Naive B cell (primary cell): ENCODE measurements at places on chromosomes 2 and 18.

- DNase-seq = no peak
Measured at GRCh38 chr2:20829861-20830260, 7.0 kb upstream of the LDAH start.

DNA sequence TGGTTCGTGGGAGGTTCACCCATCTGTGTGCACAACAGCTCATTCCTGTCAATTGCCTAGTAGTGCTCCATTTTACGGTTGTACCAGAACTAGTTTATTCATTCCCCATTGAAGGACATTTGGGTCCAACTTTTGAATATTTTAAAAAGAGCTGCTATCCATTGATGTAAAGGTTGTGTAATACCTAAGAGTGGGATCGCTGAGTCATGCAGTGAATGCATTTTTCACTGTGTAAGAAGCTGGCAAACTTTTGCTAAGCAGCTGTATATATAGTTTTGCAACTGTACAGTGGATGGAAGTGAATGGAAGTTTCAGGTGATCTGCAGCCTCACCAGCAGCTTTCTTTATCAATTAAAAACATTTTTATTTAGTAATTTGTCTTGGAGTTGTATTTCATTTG, 104.5 kb downstream of the DCDC2C start:
- DNase-seq = no peak

DNA sequence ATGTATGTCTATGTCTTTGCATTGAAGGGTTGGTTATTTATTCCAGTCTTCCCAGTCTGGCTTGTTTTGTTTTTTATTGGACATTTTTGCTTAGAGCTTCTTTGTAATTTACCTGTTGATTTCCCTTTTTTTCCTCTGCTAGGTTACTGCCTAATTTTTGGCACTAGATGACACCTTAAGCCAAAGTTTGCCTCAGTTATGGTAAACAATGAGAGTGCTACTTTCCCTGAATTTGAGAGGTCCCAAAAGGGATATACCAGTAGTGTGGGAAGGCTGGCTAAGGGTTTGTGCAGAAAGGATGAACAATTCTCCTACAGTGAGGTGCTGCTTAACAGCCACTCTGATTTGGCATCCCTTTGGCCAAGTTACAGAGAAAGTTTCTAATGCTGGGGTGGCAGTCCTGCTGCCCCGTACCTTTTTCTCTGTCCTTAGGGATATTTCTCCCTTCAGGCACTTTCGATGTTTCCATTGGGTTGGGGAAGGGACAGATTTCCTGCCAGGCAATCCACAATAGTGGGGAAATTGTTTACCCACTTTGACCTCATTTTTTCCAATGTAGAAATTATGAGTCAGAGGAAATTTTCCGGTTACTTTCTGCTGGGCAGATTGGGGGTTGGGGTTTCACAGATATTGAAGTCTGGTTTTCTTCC, 354.9 kb downstream of the PTPRM start:
- DNase-seq = no peak

- DNase-seq = no peak
Measured at GRCh38 chr2:46232860-46233259, 64.3 kb upstream of the EPAS1 start.

DNA sequence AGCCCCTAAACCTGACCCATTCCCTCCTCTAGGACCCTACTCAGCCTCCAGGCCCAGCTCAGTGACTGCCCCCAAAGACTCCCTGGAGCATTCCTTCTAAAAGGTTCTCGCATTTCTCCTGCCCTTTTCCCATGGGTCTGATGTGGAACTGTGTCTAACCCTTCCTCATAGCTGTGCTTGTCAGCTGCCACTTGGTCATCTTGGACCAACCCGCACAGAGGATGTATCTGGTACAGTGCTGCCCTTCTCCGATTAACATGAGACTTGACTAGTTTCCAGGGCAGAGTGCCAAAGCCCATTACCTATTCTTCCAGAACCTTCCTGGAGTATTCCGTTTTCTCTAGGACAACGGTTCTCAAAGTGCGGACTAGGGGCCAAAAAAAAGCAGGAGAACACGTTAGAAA, 518 bp upstream of the NFU1 start:
- no peak for DNase-seq

- DNase-seq = no peak
Measured at GRCh38 chr2:881204-881918, 69.3 kb upstream of the SNTG2 start.

- no peak for DNase-seq
Measured at GRCh38 chr2:72024451-72025175, 123.0 kb downstream of the CYP26B1 start.

GRCh38 chr2:73640511-73640911, 1.7 kb downstream of the NAT8 start:
- DNase-seq = no peak

- no peak for DNase-seq
Measured at GRCh38 chr2:1024981-1025380, 74.3 kb downstream of the SNTG2 start.

DNA sequence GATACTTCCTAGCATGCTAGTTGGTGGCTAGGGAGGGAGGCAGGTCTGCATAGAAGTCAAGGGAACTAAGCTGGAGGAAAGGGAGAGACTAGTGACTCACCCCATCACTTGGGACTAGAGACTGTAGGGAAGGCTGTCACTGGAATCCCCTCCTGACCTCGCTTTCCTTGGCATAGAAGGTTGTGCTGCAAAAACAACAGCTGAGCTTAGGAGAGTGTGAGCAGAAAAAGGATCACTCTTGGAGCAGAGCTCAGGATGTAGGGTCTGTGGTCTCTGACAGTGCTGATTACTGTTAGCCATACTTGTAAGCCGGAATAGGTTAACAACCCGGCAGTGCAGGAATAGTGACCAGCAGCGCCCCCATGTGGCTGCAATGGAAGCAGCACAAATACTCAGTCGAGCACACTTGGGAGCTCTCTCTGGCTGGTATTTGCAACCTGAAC, 66.9 kb upstream of the SMAD2 start:
- no peak for DNase-seq

DNA sequence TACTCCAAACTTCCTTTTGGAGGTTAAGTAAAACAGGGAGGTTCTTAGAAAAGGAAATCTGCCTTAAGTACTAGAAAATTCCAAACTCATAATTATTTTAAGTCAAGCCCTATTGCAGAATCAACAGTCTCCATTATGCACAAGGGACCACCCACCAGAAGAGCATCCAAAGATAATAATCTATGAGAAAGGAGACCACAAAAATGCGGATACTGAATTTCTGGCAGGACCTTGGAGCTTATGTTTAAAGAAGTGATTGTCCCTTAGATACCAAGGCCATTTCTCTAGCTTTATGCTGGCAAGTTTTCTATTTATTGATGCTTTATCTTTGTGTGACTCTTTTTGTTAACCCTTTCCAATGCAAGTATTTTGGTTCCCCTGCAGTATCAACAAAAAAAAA, 404.0 kb upstream of the MMADHC start:
- DNase-seq = no peak

DNA sequence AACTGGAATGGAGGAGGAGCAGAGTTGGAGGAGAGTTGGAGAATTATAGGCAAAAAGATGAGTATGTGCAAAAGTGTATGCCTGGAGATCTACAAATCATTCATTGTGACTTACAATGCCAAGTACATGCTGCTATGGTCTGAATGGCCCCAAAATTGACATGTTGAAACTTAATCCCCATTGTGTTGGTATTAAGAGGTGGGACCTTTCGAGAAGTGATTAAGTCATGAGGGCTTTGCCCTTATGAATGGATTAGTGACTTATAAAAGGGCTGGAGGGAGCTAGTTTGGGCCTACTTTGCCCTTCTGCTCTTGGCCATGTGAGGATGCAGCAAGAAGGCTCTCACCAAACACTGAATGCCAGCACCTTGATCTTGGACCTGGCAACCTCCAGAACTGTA, 6.3 kb upstream of the RBMS1 start:
- DNase-seq = no peak

GRCh38 chr18:24585996-24586566, 125.6 kb downstream of the HRH4 start:
- DNase-seq = no peak

DNA sequence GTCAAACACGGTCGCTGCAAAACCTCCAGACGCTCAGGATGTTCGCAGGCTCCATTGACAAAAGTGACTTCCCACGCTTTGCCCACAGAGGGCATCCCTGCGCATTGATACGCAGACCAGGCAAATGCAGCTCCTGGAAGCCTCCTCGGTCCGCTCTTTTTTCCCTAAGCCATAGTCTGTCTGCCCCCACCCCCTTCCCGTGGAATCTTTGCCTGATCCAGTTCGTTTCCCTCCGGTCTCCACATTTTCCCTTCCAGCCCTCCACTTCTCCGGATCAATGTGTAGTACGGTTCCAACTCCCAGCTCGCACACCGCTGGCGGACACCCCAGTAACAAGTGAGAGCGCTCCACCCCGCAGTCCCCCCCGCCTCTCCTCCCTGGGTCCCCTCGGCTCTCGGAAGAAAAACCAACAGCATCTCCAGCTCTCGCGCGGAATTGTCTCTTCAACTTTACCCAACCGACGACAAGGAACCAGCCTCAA, at the start of gene DCC:
DCC (plus strand) TSS at position 307 of the 481 bp plus-strand sequence. CDS start 591 bp downstream, outside the sequence.
- no peak for DNase-seq

GRCh38 chr2:235088496-235088921, 136.7 kb downstream of the SH3BP4 start:
- no peak for DNase-seq

DNA sequence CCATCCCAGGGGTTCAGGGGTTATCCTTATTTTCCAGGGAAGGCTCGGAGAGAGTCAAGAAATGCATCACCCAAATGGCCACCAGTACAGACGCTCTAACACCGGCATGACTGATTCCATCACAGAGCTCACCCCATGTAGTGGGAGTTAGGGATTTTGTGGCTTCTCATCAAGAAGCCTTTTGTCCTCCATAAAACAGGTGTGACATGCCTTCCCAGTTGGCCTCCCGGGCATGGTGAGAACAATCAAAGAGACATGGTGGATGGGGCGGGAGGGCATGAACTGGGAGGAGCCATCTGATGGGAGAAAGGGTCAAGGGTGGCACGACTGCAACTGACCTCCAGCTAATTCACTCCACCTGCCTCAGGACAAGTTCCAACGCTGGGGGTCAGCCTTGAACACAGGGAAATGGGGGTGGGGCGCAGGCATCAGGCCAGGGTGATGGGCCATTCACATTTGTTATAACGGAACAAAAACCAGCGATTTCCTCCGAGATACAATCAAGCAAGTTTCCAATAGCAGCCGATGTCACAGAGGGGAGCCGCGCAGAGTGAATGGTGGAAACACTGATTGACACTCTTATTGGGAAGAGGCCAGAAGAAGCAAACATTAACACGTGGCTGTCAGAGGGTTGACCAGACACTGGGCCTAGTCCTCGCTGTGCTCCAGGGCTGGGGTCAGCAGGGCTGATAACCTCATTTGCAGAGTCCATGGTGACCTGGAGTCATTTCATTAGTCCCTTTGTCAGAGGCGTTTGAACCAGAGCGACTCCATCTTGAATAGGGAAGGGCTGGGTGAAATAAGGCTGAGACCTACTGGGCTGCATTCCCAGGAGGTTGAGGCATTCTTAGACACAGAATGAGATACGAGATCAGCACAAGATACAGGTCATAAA, 80.5 kb upstream of the HPCAL1 start:
- DNase-seq = no peak

- DNase-seq = no peak
Measured at GRCh38 chr18:42047721-42048120, 92.7 kb downstream of the PIK3C3 start.

GRCh38 chr2:58939388-58939787, 698.3 kb upstream of the FANCL start:
- no peak for DNase-seq

DNA sequence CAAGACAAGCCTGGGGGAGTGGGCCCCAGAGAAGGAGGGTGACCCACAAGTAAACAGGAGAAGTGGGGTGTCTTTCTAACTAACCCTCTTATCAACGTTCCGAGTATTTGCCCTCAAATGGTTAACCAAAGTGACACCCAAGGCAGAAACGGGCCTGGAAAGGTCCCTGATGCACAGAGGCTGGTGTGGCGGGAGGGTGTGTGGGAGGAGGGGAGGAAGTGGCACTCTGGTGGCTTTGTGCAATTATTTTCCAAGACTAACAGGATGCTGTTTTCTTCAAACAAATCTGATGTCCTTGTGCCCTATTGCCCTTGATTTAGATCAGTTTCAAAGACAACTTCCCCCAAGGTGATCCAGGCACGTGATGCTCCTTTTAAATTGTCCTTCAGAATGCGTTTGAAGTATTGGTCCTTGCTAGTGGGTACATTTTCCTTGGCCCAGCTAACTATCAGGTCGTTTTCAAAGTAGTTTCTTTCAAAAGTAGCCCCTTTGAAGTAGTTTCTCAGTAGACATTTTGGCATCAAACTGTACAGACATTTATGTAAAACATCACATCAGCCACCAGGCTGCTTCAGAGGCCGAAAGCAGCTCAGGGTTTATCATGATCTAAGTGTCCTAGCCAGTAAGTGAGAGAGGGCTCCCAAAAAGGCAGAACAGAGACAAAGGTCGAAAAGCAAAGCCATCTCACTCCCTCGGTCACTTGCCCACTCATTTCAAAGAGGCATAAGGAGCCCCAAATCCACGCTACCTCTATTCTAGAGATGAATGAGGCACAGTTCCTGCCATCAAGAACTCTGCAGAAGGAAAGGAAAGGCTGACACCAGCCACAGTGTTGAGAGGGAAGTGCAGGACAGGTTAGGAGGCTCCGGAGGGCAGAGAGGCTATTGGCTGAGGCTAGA, 371.1 kb upstream of the ID2 start:
- no peak for DNase-seq

DNA sequence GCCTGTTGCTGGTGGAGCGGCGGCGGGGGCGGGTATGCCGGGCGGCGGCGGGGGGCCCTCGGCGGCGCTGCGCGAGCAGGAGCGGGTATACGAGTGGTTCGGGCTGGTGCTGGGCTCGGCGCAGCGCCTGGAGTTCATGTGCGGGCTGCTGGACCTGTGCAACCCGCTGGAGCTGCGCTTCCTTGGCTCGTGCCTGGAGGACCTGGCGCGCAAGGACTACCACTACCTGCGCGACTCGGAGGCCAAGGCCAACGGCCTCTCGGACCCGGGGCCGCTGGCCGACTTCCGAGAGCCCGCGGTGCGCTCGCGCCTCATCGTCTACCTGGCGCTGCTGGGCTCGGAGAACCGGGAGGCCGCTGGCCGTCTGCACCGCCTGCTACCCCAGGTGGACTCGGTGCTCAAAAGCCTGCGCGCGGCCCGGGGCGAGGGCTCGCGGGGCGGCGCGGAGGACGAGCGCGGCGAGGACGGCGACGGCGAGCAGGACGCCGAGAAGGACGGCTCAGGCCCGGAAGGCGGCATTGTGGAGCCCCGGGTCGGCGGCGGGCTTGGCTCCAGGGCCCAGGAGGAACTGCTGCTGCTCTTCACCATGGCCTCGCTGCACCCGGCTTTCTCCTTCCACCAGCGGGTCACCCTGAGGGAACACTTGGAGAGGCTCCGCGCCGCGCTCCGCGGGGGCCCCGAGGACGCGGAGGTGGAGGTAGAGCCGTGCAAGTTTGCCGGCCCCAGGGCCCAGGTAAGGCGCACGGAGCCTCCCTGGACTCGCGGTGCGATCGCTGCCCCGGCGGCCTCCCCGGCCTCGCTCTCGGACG, 1.0 kb downstream of the ZCCHC2 start:
- DNase-seq = peak; percentile 52

- DNase-seq = no peak
Measured at GRCh38 chr2:160928854-160929301, 231.3 kb upstream of the TANK start.

- no peak for DNase-seq
Measured at GRCh38 chr18:36460324-36460850, 162.9 kb downstream of the FHOD3 start.

GRCh38 chr18:12928641-12929040, 19.2 kb upstream of the SEH1L start:
- no peak for DNase-seq

GRCh38 chr2:62227386-62228075, 31.6 kb downstream of the B3GNT2 start:
- DNase-seq = no peak
